ENCODE measurements at places on chromosomes 6 and 20. TPM values are rescaled to one million over a fixed set of nuclear protein-coding genes. Genes with fewer than 3 reads are reported as not detected.
A peak's percentile ranks its signal among the peaks of the same experiment; 100 is the strongest.

Gene FAM50B
- 13.2 TPM for total RNA-seq

GRCh38 chr6:157229132-157229618 lies 94.1 kb downstream of the TMEM242 start:
- peak; percentile 32 for DNase-seq

DNA sequence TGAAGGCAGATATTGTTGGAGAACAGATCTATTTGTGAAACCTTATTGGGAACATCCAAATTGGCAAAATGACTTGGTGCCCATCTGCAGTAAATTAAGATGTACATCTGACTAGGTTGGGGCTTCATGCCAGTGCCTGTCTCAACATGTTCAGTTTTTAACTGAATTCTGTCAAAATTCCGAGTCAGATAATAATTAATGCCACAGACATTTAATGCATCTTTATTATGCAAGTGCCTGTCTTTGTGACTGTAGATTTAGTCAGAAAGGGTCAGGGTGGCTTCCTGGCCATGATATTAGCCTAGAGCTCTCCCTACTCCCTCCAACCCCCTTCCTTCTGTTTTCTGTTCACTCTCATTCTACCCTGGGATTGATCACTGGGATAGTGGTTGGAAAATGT lies 199.3 kb upstream of the FLRT3 start:
- DNase-seq: no peak

DNA sequence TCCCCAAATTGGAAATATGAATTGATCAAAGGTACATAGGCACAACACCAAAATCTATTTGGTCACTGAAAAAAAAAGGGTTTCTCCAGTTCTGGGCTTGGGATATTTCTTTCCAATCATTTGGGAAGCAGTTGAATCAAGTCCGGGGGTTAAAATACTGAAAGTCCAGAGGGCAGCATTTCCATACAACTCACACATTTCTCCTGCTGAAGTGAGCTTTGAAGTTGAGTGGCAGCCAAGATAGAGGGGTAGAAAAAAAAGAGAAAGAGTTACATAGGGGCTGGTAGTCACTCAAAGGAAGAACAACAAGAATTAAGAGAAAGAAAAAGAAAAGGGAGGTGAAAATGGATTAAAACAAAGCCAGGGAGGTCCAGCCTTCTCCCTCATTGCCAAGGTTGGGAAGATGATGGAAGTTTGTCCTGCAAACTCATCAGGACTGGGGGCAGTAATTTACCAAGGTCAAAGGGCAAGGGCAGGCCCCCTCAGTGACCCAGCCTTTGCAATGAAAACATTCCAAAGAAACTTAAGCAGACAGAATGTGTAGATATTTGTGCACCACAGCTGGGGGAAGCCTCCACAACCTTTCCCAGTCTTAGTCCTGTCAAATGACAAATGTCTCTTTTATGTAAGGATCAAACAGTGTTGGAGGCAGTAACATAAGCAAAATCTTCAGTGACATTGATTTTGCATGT lies 525.3 kb upstream of the JARID2 start:
- DNase-seq: no peak

Gene MLIP
- total RNA-seq: 2.4 TPM

GRCh38 chr6:124205921-124206320 lies 402.3 kb downstream of the NKAIN2 start:
- no peak for DNase-seq

Gene HMGCLL1
- total RNA-seq: 0.94 TPM

- no peak for DNase-seq
Observed at GRCh38 chr6:75882734-75883133, 133.7 kb downstream of the MYO6 start.

GRCh38 chr20:59696476-59696875 lies 92.1 kb downstream of the PHACTR3 start:
- no peak for DNase-seq

GRCh38 chr6:29439006-29439405 lies at the start of gene OR10C1:
OR10C1 (plus strand) TSS chr6:29439306; CDS start chr6:29440016, 710 bp downstream.
- no peak for DNase-seq

GRCh38 chr6:49541936-49542335 lies 8.5 kb upstream of the C6orf141 start:
- DNase-seq: no peak

Gene TSPO2
- 0.44 TPM for total RNA-seq

GRCh38 chr20:37915434-37915787 lies 12.5 kb downstream of the VSTM2L start:
- DNase-seq: no peak

GRCh38 chr6:135850882-135851281 lies 619 bp upstream of the PDE7B start:
- no peak for DNase-seq

Gene OR2H2
- total RNA-seq: not detected

DNA sequence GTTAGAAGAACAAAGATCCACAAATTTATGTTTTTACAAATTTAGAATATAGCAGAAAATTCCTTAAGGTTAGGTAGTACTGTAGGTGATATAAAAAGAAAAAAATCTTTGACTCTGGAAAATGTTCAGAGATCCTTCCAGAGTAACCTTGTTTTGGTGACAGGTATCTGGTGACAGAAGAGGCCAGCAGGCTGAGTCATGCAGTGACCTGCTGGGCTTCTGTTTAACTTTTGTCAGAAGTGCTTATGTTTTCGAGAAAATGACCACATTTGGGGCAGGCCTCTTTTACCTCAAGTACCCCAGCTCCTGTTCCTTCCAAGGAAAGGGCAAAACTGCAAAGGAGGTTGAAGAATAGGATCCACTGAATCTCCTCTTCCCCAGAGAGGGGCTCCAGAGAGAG lies 10.5 kb upstream of the CLDN20 start:
- no peak for DNase-seq

DNA sequence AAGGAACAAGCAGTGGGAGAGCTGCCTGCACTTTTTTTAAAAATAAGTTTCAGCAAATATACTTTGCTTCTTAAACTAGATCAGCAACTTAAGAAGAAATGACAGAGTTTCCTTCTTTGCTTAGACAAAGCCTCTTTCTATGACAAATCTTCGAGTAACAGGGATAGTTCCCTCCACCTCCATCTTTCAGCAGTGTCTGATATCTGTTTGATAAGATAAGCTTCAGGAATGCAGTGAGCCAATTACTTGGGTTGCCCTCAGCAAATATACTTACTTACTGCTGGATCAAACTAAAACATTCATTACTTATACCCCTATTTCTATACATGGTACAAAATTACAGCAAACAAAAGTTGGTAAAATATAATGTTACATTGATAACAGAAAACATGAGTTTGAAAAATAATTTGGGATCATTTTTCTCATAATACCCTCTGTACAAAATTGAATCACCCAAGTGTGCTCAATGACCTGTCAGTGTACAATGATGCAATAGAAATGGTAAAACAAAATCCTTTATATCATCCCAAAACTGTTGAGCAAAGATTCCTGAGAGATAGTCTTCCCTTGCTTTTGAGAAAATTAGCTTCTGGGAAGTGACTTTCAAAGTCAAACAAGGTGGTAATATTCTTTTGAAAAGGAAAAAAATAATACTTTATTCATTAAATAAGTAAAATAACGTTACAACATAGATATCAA lies 24.5 kb downstream of the FRK start:
- no peak for DNase-seq

DNA sequence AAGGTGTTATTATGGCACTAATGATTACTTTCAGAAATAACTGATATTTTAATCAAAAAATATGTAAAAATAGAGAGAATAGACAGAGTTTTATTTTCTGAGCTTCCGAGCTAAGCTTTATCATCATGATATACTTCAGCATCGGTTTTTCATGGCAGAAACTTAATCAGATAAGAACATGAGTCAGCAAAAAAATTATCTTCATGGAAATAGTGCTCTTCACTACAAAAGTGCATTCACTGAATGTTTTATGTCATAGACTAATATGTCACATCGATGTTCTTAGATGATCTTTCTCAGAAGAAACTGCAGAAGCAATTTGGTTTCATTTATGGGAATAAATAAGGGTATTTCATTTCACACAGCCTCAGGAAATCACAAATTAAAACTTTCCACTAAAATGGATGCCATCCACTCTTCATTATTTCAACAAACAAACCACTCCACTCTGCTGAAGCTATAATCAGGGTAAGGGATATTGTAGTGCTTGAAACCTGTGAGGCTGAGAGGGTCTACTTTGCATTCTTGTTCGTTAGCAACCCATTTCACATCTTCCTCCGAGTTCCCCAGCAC lies 10.2 kb upstream of the MAP3K7 start:
- no peak for DNase-seq

- no peak for DNase-seq
Observed at GRCh38 chr6:157956171-157956730, 25.4 kb upstream of the SYNJ2 start.

GRCh38 chr6:37569743-37570481 lies 70.2 kb upstream of the CCDC167 start:
- DNase-seq: no peak

Gene PRSS35
- total RNA-seq: 0.66 TPM

- no peak for DNase-seq
Observed at GRCh38 chr6:56435326-56435725, 187.9 kb upstream of the COL21A1 start.

DNA sequence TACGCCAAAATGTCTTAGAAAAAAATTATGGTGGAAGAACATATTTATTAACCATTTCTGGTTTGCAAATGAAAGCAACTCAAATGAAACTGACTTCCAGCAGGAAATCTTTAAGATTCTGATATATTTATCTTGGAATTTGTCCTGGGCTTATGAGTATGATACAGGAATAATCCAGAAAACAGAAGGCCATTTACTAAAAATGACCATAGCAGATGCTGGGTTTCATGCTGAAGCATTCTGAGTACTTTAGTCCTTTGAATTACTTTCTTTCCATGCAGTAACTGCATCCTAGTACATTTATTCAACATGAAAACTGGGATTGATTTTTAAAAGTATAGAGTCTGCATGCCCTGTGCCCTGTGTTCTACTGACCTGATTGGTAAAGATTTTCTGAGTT lies 172.4 kb downstream of the CLVS2 start:
- no peak for DNase-seq
